Activated CD8-positive, alpha-beta memory T cell treated with anti-CD3 and anti-CD28 coated beads for 1 hour (primary cell): ENCODE measurements at places on chromosomes 4 and X.

DNA sequence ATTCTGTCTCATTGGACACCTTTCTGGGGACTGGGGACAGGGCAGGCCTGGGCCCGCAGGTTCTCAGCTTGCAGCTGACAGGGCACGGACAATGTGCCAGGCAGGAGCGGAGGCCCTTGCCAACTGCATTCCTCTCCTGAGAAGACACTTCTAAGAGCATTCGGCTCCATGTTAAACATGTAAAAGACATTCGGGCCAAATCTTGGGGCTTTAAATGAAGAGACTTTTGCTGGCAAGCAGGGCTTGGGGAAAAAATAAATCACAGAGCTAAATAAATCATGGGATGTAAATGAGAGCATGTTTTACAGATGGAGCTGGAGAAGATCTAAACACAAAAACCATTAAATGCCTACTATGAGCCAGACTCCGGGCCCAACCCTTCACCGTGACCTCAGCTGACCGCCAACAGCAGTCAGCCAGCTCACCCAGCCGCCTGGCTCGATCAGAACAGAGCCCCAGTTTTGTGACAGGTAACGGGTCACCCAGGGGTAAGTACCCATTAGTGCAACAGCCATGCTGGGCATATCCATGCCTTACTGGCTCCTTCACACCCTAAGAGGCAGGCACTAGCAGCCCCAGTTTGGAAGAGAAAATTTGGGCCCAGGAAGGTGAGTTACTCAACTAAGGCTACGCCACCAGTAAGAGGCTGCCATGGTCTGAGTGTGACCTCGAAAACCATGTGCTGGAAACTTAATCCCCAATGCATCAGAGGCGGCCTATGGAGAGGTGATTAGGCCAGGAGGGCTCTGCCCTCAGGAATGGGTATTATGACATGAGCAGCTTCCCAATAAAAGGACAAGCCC lies 14.7 kb downstream of the WDR1 start:
- DNase-seq, result no peak

- DNase-seq, result no peak
Observed at GRCh38 chrX:130846746-130847145, 56.3 kb downstream of the ENOX2 start.

- no peak for DNase-seq
Observed at GRCh38 chr4:147815741-147816140, 83.9 kb downstream of the ARHGAP10 start.

DNA sequence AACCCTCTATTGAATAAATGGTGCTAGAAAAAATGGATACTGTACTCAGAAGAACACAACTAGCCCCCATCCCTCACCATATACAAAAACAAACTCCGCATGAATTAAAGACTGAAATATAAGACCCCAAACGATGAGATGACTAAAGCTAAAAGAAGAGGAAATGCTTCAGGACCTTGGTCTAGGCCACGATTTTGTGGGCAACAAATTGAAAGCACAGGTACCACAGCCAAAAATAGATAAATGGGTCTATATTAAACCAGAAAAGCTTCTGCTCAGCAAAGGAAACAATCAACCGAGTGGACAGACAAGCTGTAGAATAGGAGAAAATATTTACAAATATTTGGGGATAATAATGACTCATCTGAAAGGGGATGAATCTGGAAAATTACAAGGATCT lies 86.4 kb upstream of the DHRSX start:
- DNase-seq, result no peak

DNA sequence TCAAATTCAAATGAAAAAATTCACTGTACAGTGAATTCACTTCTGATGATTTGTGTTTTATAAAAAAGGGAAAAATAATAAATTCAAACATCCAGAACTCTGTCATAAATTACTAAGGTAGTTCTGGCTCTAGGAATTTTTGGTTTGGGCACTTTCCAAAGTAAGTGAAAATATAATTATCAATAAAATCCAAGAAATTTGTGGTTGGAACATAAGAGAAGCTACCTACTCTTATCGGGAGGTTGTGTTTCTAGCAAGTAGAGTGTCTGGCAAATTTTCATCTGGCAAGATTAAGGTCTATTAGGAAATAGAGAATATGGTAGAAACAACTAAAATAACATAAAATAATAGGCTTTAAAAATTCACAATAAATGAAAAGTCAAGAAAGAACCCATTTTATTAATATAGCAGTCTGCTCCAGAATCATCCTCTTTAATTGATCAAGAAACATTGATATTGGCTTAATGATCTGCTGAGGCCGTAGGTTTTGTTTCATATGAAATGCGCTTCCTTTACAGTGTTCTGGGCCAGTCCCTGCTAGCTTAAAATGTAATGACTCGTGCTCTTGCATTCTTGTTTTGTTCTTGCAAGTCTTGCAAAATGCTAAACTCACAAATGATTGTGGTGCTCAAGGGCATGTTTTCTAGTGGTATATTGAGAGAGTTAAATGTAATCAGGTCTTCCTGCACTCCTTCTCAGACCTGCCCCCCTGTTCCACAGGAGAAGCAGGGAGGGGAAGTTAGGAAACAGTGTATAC lies 331.4 kb downstream of the RAPGEF2 start:
- no peak for DNase-seq

DNA sequence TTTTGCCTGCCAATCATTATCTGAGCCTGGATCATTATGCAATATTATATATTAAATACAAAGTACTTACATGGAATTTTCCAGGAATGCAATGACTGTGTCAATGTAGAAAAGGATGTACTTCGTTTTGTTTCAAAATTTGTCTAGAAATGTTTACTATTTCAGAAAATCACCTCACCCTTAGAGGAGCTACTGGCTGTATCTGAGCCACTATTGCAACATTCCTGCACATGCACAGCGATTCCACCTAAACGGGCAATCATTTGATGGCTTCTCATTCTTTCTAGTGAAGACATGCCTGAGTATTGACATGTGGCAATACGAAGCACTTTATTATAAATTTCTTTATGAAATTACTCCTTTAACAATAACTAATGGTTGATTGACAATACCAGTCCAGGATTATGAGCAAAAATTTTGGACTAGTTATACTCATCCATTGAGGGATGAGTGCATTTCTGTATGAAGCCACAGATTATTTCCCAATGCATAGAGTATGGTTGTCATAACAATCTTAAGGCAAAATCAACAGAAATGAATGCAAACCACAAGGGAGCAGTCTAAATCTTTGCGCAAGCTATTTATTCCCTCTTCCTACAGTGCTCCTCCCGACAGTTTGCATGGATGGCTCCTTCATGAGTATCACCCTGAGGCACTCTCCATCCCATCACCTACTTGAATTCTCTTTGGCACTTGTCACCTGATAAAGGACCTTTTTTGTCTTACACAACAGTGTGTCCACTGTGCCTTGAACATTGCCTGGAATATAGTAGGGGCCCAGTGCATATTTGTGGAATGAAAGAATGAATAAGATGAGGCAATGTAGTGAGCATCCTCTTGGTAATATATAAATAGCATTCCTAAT lies 35.8 kb upstream of the MMAA start:
- no peak for DNase-seq

- DNase-seq, result no peak
Observed at GRCh38 chr4:108559068-108559793, 61.1 kb upstream of the RPL34 start.

GRCh38 chr4:88244816-88245579 lies 39.4 kb downstream of the PPM1K start:
- no peak for DNase-seq
